ENCODE measurements at places on chromosomes 3 and 15.

- DNase-seq = no peak
These were observed 124.0 kb upstream of the ROPN1 start for GRCh38 chr3:124115956-124116355.

GRCh38 chr15:48103647-48104046 lies 17.1 kb upstream of the SLC24A5 start:
- DNase-seq = no peak

DNA sequence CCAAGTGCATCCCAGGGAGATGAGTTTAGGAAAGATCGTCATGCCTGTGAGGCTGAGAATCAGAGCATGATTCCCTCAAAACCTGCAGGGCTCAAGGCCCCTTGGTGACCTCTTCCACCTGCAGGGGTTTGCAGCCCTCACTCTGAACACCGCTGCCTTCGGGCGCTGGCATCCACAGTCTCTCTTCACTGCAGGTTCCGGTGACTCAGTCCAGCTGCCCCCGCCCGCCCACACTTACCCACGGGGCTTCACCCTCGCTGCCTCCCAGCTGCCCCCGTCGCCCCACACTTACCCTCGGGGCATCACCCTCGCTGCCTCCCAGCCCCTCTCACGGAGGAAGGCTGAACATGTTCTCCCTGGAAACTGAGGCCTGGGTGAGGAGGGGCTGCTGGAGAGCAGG lies 277.1 kb downstream of the XXYLT1 start:
- no peak for DNase-seq

DNA sequence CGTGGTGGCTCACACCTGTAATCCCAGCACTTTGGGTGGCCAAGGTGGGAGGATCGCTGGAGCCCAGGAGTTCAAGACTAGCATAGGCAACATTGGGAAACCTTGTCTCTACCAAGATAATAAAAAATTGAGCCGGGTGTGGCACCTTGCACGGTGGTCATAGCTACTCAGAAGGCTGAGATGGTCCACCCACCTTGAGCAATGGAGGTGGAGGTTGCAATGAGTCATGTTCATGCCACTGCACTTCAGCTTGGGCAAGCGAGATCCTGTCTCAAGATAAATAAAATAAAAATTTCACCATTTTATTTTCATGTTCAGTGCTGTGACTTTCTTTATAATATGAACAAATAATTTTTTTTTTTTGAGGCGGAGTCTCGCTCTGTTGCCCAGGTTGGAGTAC lies 12.5 kb downstream of the MAPK6 start:
- no peak for DNase-seq

DNA sequence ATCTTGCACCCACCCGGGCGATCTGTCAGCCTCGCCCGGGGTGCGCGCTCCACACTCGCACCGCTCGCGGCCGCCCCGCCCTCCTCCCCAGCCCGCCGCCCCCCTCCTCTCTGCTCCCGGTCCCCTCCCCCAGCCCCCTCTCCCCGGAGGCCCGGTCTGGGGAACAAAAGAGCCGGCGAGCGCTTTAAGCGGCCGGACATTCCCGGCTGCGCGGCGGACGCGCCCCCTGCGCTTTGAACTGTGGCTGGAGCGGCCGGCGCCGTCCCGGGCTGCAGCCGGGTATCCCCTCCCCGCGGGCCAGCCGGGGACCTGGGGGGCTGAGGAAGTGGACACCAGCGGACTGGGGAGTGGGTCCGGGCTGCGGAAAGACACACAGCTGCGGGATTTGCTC lies at the start of gene IGDCC3:
Gene IGDCC3, minus strand, starts transcription at position 27 of the 391 bp plus-strand sequence. CDS start 214 bp downstream, outside the sequence.
- DNase-seq = no peak

GRCh38 chr15:85151145-85151544 lies 169.5 kb downstream of the PDE8A start:
- no peak for DNase-seq

GRCh38 chr3:7934362-7934761 lies 567.3 kb upstream of the LMCD1 start:
- DNase-seq = no peak

DNA sequence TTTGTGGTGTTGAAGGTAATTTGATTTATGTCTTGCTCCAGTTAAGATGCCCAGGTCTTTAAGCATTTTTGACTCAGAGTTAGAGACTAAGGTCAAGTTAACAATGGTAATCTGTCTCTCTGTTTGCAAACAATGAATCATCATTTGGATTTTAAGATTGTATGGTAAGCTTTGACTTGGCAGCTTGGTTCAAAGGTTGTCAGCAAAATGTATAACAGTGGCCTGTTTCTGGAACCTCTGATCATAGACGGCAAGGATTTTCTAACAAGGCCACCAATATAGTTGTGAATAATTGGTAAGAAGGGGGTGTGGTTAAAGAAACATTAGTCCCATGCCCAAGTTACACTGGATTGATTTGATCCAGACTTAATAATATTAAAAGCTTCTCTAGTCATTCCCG lies 775.2 kb upstream of the GOLIM4 start:
- no peak for DNase-seq

DNA sequence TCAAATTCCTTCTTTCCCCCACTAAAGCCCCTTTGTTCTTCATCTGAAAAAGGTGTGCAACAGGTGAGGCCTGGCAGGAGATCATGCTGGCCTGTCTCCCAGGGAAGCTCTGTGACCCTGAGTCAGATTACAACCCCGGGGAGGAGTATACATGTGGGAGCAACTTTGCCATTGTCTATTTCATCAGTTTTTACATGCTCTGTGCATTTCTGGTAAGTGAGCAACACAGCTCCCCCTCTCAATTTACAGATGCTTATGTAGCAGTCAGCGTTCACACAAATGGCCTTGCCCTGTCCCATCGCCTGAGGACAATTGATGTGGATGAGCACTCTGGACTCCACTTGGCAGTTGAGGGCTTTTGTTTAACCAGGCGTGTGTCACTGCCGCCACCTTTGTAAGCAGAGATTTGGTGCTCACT lies 70.4 kb downstream of the CHDH start:
- DNase-seq = no peak

- no peak for DNase-seq
These were observed 521.4 kb downstream of the ZNF385D start for GRCh38 chr3:21229426-21230135.

DNA sequence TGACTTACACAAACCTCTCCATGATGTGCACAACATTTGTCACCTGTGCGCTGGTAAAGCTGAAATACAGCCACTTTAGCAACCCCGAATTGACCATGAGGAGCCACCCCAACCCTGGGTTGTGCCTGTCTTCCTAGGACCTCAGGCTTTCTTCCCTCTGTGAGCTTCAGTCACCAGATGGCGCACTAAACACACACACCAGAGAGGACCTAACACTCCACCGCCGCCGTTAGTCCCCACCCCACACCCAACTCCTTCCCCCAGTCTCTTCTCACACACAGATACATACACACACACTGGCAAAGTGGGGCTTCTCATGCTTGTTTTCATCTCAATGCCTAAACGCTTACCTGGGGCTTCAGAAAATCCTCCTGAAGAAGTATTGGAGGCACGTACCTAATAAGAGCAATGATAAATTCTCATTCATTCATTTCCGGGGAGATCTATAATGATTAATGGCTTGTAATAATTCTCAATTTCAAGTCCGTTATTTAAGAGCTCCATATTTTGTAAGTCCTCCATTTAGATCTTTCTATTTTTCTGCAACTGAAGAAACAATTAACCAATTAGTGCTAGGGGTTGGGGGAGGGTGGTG lies 2.1 kb upstream of the CCDC80 start:
- no peak for DNase-seq

DNA sequence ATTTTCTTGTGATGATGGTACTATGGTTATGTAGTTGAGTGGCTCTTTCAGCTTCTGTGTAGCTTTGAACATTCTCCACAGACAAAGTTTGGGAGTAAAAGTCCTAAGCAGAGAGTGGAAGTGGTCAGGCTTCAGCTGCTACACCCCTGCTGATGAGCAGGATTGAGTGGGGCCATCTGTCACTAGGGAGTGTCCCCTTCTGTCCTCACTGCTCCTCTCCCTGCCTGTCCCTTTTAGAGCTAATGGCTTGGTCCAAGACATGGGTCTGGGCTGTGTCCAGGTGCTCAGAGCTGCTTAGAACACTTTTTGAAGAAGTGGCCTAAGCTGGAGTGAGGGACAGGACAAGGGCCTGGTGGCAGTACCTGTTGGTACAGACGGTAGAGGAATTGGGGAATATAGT lies 15.1 kb downstream of the MYZAP start:
- no peak for DNase-seq

DNA sequence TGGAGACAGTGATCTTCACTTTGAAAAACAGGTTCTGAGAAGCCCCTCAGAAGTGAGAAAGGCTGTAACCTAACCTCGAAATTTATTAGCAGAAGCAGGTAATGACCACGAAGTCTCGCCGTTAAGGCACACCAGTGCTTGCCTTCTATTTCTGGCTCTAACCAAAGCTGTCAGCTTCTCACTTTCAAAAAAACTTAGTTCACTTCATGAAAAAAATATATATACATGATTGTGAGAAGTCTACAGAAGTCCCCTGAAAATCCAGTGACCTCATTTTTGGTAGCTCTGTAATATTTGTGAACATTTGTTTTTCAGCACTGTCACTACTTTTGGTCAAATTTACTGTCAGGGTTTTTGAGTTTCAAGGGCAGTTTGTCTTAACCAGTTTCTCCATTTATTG lies 19.1 kb upstream of the AKAP13 start:
- no peak for DNase-seq

DNA sequence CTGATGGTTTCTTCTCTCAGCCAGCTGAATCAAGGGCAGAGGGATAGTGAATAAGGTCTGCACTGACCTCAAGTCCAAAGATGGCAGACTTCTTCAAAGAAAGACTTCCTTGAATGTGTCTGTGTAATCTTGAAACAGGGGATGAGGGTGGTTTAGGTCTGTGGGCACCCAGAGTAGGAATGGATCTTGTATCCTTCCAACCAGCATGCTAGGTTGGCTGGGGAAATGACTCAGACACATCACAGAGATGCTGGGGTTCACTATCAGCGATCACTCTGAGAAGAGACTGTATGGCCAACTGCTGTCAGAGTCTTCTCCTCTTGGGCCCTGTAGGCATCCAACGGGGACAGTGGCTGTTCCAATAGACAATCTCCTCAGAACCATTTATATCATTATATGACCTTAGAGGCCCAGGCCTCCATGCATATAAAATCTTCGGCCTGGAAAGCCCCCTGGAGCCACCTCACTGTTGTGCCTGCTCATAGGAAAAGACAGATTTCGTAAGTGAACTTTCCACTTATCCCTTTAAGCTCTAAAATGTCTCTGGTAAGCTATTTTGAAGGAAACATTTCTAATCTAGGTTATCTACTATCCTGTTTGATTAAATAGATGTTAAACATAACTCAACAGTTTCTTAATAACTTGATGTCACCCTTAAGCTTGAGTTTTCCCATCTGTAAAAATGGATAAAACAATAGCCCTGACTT lies 58.5 kb downstream of the TIPARP start:
- DNase-seq = no peak

GRCh38 chr3:14803101-14803980 lies 15.4 kb upstream of the FGD5 start:
- DNase-seq = no peak

DNA sequence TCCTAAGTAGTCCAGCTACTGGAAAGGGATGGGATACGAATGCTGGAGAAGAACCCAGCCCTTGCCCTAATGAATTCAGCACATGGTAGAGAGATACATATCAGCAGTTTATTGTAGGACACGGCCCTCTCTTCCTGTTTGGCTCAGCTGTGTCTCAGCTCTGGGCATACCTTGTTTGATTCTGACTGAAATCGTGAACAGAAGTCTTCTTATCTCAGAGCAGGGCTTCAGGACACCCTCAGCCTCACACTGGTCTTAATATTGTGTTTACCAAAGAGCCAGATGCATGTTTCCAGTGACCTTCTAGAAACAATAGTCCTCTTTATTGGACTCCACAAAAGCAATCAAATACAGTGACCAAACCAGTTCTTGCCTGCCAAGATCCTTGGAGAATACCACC lies 54.7 kb downstream of the FAM174B start:
- no peak for DNase-seq

- DNase-seq = no peak
These were observed 215.6 kb downstream of the LPP start for GRCh38 chr3:188369526-188369925.

DNA sequence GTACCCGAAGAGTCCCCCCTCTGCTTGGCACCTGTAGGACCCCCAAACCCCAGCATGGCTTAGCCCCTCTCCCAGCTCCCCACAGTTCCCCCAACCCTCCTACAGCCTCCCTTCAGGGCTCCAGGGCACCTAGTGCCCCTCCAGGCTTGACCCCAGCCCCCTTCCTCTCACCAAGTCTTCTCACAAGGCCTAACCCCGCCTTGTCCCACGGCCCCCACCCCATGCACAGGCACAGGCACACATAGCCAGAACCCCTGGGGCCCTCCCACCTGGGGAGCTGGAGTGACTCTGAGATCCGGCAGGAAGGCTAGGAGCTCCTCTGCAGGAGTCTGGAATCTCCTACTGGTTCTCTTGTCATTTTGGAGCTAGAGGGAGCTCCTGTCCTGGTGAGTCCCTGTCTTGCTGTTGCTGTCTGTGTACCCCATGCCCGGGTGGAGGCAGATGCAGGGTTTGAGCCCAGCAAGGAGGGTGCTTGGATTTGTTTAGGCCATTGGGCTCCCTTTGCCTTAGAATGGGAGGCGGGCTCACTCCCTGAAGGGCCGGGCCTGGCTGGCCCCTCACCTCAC lies 39.6 kb downstream of the KLF13 start:
- DNase-seq = no peak

DNA sequence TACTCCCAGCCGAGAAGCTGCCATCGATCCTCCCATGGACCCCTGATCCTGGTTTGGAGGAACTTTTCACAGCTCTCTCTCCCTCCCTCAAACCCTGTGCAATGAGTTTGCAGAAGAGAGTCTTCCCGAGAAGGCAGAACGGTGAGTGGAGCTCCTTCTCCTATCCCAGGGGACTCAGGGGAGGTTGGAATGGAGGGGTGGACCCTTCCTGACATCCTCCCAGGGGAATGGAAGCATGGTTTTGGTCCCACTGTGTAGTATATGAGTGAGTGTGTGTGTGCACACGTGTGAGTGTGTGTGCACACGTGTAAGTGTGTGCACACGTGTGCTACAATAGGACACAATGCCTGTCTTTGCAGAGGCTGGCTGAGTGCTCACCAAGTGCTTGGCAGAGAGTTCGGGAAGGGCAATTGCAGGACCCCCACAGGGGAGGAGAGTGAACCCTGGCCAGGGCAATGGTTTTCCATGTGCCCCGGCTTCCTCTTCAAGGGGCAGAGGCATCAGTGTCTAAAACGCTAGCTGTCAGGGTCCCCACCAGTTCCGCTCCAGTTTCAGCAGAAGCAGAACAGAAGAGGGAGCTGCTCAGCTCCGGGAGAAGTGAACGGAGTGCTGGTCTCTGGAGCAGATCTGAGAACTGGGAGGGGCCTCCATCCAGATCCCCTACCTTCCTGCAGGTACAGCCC lies 13.8 kb upstream of the IL16 start:
- no peak for DNase-seq

DNA sequence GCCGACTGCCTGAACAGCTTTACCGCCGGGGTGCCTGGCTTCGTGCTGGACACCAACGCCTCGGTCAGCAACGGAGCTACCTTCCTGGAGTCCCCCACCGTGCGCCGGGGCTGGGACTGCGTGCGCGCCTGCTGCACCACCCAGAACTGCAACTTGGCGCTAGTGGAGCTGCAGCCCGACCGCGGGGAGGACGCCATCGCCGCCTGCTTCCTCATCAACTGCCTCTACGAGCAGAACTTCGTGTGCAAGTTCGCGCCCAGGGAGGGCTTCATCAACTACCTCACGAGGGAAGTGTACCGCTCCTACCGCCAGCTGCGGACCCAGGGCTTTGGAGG lies 815 bp downstream of the SPINT1 start:
- no peak for DNase-seq

GRCh38 chr3:4461468-4462090 lies 5.5 kb downstream of the SUMF1 start:
- DNase-seq = no peak
